ENCODE measurements at places on chromosomes 3 and 15. TPM values are rescaled to one million over a fixed set of nuclear protein-coding genes. Genes with fewer than 3 reads are reported as not detected.

GRCh38 chr15:45377609-45378148, 665 bp downstream of the GATM start:
- no peak for DNase-seq

DNA sequence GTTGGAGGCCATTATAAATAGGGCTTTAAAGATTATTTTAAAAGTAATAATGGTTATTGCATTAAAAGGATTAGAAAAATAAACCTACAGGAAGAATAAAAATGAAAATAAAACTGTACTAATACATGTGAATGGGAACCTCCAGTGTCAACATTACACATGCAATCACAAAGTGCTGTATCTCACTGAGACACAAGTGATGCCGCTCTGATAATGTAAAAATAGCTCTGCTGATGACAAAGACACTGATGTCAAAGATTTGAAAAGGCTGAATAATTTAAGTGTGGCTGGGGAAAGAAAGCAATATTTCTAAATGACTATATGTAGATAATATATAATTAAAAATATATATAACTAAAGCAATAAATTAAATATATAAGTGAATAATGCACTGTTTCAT, 129.1 kb upstream of the RAP2B start:
- DNase-seq = no peak

DNA sequence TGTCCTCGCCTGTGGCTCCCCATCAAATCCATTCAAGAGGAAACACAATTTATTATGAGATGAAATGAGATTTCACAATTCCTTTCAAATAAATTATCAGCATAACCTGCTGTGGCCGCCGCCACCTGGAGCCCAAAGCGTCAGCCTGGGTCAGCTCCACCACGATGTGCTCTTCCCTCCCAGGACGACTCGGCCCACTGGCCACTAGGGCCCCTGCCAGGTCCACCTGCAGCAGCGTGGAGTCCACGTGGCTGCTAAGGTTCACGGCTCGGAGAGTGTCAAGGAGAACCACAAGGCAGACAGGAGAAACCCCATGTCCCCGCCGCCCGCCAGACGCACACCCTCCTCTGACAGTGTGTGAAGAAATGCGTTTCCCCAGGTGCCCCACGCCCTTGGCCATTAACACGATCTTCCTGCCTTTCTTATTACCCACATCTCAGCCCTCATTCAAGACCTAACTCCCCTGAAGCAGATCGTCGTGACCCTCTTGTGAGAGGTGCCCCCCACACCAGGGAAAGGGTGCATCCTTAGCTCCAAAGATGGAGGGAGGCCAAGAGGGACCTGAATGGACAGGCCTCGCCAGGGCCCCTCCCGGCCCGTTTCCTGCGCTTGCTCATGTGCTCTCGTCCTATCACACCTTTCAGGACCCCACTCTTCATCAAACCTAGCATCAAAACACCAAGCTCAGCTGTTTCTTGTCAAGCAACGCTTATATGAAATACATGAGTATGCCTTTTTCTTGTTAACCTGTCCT, 80.6 kb downstream of the OCA2 start:
- DNase-seq = no peak

DNA sequence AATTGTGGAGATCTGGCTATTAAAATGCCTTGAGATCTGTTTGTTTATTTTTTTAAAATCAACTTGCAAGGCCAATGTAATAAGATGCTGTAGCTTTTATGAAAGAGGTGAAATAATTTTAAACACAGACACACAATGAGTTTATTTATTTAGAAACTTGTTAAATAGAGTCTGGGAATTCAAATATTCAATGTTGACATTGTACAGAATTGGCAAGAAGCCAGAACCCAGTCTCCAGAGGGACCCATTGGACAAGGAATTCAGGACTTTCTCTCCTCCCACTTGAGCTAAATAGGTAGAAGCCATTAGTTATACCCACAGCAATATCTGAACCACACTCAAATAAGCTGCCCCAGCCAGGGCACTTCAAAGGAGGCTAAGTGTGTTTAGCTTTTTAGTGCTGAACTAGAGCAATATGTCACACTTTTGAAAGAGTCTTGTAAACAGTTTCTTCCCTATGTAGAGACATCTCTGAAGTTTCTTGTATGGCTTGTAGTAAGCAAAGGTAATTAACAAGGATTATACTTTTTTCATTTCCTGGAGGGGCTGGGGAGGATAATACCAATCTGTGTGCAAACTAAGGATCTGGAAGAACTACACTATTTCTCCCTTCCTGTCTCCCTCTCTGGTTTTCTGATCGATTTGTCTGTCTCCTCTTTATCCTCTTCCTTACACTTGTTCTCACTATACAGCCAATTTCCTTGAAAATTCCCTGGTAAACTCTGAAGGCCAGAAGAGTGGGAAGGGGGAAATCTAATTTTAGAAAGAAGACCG, 6.0 kb downstream of the MECOM start:
- no peak for DNase-seq

DNA sequence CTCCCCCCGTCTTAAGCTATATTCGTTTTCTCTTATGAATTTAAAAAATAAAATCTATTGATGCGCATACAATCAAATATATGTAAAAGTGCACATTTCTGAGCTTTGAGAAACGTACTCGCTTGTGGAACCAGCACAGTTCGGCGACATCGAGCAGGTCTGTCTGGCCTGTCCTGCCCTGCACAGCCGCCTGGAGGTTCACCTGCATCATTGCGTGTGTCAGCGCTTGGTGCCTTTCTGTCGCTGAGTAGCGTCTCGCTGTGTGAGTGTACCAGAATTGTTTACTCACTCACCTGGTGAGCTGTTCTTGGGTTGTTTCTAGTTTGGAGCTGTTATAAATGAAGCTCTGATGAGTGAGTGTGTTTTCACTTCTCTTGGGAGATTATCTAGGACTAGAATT, 104.0 kb downstream of the VGLL4 start:
- no peak for DNase-seq

DNA sequence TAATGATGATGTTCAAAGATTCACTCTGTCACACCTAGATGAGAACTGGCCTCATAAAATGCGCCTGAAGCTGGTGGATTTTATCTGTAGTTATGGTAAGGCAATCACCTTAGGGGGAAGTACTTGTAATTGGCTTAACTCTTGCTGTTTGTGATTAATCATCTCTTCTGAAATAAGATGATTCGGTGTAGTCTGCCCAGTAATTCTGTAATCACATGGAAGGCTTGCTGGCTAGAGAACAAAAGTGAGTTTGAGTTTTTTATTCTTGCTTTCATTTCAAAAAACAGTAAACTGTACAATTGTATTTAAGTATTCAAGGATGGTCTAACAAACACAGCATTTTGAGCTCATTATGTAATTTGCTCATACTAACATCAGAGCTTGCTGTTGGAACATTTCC, 72.1 kb downstream of the OTOL1 start:
- no peak for DNase-seq

GRCh38 chr15:25416693-25417092, 22.1 kb downstream of the UBE3A start:
- no peak for DNase-seq

DNA sequence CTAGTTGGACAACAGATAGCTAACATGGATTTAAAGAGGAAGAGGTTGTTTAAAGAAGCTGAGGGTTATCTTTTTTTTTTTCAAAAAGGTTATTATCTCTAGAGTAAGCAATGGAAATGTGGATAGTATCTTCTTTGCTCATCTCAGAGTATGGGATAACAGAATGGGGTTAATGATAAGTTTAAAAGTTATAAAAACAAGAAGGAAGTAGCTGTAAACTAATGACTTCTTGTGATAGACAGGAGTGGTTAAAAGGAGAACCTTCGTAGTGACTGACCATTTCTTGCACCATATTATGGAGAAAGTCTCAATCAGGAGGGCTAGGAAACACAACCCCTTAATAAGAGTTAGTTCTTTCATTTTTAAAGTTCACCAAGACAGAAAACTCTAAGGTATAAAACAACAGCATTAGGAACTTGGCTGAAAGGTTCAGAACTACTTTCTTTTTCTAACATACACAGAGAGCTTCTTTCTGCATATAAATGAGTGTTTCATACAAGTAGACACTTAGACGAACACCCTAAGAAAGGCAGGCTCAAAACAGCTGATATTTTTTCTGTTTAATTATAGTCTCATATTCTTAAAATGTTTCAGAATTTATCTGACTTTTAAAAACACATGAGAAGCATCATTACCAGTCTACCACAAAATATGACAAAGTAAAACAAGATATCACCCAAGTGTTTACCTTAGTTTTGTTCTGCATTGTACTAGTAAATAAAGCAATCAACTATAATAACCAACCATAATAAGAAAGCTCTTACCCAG, 140.0 kb downstream of the MEIS2 start:
- no peak for DNase-seq

GRCh38 chr15:75043509-75044257, 20.3 kb downstream of the PPCDC start:
- peak; percentile 95 for DNase-seq

- DNase-seq = peak; percentile 56
Measured at GRCh38 chr15:52010633-52011595, 8.1 kb upstream of the MAPK6 start.

Gene ASB14
- total RNA-seq = not detected

Gene LRRN1
- total RNA-seq = 33.0 TPM

Gene TICRR
- 0.37 TPM for total RNA-seq

Gene RAB6B
- 8.4 TPM for total RNA-seq
